ENCODE measurements at places on chromosomes 3 and 15. TPM values are rescaled to one million over a fixed set of nuclear protein-coding genes. Genes with fewer than 3 reads are reported as not detected.
A peak's percentile ranks its signal among the peaks of the same experiment; 100 is the strongest.

DNA sequence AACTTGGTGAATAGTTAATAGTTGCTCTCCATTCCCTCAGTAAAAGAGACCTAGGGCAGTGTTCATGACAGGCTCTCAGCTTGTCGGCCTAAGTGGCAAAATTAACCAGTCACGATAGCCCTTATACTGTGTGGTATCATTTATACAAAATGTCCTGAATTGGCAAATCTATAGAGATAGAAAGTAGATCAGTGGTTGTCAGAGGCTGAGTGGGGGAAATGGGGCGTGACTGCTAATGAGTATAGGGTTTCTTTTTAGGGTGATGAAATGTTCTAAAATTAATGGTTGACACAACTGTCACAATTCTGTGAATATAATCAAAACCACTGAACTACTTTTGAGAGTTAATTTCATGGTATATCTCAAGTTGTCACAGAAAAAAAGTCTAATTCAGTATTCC lies 20.9 kb downstream of the ARIH1 start:
- DNase-seq, result no peak

DNA sequence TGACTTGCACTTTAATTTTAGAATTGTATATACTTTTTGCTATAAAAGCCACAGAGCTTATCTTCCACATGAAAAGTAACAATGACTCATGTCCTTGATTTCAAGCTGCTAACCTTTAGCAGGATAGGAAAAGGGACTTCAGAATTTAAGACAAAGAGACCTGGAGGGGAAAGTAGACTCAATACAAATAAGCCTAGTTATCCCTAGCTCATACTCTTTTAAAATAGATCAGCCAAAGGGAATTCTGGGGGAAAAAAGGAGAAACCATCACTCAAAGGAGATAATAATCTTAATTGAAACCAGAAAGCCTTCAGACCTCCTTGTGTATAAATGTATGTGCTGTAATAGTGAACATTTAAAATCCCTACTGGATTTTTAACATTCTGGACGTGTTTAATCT lies 930.3 kb downstream of the NTRK3 start:
- DNase-seq, result no peak

DNA sequence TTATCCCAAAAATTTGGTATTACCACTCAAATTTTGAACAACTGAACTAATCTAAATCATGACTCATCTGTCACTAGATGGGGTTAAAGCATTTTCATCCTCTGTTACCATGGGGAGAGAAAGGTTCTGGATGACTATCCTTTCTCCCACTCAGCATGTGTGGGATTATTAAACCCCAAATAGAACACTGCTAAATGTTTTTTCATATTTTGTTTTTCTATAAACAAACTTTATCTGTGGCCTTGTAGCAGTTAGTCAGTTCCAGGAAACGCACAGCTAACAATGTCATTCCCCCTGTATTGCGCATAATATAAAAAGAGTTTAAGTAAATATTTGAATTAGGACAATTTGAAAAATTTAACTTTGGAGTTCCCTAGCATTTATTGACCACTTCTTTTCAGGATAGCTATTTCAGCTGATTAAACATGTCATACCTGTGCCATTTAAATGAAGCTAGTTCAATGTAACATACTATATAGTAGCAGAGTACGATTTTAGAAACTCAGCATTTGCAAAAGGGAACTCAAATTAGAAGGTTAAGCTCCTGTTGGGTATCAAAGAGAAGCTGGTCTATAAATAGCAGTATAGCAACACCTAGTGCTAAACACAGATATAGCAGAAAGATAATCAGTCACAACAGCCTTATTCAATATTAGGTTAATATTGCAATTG lies 9.2 kb upstream of the TMEM212 start:
- no peak for DNase-seq

DNA sequence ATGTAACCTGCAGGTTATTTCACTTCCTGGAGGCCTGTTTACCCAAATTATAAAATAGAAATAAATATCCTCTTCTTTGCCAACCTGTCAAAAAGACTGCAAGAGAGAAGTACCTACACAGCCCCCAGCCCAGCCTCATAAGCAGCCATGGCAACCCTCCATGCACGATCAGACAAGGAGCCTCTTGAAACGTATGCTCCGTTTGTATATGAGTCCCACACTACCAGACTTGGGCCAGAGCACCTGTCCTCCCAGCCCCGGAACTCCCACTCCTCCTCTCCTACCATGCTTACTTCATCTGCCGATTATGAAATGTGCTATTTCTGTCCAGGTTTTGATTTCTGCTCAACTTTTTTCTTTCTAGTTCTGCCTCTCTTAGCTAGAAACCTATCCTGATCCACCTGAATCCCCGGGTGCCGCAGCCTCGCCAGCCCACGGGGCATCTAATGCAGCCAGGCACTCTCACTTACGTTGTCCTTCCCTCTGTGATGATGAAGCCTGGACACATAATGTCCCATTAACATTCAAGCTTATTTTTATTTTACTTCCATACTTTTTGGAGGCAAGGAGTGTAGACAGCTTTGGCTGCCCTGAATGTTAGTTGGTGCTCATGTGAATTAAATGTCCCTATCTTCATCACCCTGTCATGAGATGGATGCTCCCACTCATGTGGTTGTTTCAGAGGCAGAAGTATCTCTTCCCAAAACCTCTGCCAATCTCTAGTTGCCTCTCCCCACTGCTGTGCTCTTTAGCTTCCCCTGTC lies 73.8 kb downstream of the MB21D2 start:
- no peak for DNase-seq

GRCh38 chr15:58543664-58544335 lies 112.0 kb downstream of the LIPC start:
- no peak for DNase-seq

GRCh38 chr3:155853214-155854140 lies 750 bp downstream of the SLC33A1 start:
- peak; percentile 54 for DNase-seq

DNA sequence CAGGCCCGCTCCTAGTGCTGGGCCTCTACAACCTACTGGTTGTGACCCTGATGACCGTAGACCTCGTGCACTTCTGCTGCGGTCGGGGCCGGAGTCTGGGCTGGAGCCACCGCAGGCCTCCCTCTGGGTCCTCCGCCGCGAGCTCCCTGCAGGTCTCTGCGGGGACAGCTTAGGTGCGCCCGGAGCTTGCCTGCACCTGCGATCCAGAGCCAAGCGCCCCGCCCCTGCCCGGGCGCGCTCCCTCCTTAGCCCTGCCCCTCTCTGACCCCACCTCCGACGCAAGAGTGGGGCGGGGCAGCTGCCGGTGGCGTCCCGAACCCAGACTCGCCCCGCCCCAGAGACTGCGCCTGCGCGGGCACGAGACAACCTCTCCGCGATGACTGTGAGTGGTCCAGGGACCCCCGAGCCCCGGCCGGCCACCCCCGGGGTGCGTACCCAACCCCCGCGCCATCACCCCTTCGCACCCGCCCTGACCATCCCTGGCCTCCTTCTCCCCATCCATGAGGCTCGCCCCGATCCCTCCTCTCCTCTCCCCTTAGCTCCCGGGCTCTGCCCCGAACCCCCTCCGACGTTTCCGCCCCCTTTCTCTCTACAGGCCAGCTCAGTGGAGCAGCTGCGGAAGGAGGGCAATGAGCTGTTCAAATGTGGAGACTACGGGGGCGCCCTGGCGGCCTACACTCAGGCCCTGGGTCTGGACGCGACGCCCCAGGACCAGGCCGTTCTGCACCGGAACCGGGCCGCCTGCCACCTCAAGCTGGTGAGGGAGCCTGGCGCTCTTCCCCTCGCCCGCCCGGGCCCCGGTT lies at the start of gene UNC45A:
Gene UNC45A (plus strand): TSS at position 337 of the 803 bp plus-strand sequence. CDS start 40 bp downstream, at position 377.
- peak; percentile 96 for DNase-seq

- no peak for DNase-seq
These were observed 669.9 kb downstream of the OTOL1 start for GRCh38 chr3:162166543-162166942.

- no peak for DNase-seq
These were observed 296.0 kb downstream of the MEX3B start for GRCh38 chr15:81749716-81750375.

Gene EPM2AIP1
- total RNA-seq, result 34.8 TPM

Gene NANOGP8
- not detected for total RNA-seq

Gene SLC2A2
- total RNA-seq, result 123 TPM

Measured in hepatocyte (in vitro differentiated cells).